ENCODE measurements at places on chromosomes 6 and 20.

DNA sequence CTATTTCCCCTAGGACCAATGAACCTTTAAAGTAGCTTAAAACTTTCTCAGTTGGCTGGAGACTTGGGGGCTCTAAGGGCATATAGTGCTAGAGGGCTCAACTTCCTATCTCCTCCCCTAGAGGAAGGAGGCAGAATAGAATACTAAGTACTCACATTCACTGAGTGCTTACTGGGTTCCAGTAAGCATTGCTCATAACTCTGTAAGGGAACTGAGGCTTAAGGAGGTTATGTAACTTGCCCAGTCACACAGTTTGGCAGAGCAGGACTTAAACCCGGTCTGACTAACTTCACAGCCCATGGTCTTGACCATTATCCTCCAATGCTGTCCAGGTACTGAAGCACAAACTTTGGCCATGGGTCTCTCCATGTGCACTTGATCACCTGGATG lies 12.5 kb downstream of the SESN1 start:
- DNase-seq: no peak

- no peak for DNase-seq
Observed at GRCh38 chr6:42704251-42704936, 18.0 kb downstream of the PRPH2 start.

DNA sequence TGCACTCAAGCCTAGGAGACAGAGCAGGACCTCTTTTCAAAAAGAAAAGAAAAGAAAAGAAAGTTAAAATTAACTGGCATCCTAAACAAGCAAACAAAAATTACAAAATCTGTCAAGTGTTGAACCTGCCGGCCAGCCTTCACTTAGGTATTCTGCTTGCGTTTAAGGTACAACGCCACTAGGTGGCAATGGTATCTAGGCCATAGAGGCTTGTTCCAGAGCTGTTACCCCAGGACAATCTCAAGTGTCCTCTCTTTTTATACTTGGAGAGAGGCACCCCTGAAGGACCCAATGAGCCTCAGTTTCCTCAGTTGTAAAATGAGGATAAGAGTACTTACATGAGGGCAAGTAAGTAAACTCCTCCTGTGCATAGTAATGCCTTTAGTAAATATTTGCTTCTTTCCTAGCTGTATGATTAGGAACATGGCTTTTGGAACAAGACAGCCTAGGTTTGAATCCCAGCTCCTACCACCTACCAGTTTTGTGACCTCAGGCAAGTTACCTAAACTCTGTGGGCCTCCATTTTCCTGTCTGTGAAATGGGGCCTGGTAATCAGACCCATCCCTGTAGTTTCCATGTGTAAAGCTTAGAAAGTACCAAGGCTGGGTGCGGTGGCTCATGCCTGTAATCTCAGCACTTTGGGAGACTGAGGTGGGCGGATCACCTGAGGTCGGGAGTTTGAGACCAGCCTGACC lies 5.8 kb upstream of the PACSIN1 start:
- peak; percentile 69 for DNase-seq

DNA sequence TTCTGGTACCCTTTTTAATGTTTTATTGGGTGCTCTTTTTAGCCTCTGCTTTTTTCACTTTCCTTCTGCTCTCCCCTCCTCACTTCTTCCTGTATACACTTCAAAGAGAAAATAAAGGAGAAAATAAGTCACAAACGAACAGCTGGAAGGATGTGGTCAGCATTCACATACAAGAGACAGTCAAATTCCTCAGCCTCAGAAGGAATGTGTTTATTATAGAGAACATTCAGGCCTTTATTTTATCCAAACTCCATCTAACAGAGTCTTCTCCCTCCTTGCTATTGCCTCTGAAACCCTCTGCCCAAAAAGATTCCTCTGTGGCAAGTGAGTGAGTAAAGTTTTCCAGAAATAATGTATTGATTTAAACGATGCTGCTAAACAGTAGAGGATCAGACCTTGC lies 490.4 kb downstream of the FRK start:
- DNase-seq: no peak

DNA sequence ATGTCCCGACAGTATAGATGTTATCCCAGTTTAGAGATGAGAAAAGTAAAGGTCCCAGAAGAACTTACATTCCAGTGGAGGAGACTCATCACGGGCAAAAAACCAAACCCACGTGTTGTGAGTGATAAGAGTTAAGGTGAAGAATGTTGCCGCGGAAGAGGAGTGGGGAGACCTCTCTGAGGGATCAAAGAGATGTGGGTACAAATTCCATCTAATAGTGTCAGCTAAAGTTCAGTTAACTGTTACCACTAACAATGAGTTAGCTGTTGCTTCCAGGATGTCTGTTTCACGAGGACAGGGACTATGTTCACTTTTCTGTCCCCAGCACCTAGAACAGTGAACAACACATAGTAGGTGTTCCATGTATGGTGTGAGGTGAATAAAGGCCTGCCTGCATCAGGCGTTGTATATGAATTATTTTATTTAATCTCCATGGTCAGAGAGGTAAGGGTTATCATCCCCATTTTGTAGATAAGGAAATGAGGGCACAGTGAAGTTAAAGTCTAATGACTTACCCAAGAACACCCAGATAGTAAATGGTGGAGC lies 39.8 kb upstream of the RSPO4 start:
- no peak for DNase-seq

DNA sequence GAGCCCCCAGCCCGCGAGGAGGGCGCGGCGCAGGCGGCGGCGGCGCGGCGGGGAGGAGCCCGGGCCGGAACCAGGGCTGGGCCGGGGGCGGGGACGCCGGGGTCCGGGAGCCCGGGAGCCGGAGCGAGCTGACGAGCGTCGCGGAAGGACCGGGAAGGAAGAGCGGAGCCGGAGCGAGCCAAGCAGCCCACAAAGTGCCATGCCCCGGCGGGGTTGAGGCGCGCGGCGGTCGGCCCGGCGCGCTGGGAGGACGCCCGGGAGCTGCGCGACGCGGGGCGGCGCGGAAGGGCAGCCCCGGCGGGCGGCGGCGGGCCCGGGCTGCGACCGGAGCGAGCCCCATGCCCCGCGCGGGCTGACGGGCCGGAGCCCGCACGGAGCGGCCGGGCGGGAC lies 289 bp downstream of the FOXP4 start:
- DNase-seq: peak; percentile 53

GRCh38 chr6:147005499-147005898 lies 198.7 kb upstream of the STXBP5 start:
- DNase-seq: no peak

DNA sequence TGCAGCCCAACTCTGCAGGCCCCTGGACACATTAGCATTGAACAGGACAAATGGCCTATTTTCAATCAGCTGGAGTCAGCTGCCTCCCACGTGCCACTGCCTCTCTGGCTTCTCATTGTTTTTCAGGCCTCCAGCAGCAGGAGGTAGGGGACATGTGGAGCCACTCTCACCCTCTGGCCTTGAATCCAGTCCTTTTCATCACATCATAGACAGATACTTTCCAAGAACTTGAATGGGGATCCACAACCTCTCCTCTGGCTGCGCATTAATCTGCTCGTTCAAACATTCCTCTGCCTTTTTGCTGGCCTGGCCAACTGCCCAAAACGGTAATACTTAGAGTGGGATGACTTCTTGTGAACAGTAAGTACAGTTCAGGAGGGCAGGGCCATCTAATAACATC lies 592.3 kb downstream of the PKHD1 start:
- DNase-seq: no peak

DNA sequence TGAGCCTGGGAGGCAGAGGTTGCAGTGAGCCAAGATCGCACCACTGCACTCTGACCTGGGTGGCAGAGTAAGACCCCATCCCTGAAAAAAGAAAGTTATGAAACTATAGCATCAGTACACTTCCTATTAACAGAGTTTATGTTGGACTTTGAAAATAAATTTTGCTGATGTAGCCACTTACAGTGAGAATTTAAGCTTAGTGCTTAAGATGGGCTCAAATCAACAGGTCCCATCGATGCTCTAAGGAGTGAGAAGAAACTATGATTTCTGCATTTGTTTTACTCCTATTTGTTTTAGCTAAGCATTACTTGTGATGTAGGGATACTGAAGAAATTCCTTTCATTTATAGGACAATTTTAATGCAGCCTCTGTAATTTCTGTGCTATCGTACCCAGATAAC lies 93.3 kb upstream of the CLDN20 start:
- DNase-seq: no peak

GRCh38 chr6:151325075-151326050 lies 66.0 kb downstream of the ZBTB2 start:
- DNase-seq: peak; percentile 32

DNA sequence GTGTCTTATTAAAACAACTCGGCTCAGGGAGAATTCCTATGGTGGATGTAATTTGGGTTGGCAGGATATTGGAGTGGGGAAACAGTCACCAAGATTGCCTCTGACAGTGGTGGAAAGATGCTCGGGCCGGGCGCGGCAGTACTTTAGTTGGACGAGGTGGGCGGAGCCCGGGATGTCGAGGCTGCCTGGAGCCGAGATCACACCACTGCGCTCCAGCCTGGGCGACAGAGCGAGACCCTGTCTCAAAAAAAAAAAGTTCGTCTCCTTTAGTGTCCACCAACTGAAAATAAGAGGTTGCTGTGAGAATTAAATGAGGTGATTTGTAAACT lies 621 bp downstream of the NOL7 start:
- no peak for DNase-seq

DNA sequence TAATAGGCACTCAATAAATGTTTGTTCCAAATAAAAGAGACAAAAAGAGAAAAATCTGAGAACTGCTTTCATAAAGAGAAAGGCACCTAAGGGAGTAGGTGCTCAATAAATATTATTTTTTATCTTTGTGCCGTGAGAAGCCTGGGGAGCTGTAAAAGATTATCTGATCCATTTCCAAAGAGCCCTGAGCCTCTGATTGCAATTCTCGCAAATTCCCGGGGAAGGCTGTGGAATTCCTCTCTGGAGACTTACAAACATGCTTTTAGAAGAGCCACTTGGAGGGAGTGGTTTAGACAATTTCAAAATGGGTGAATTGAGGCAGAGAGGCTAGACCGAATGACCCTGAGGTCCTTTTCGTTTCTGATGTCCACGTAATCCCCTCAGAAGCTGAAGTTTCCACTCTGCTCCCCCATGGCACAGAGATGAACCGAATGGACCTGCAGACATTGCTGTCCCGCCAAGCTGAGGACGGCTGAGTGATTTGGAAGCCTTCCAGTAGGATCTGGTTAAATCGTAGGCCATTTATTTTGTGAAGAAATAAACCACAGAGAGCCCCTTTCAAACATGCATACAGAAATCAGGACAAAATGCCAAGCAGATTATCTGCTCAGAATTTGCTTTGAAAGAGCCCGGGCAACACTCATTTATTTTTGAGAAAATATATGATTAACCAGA lies 77.8 kb downstream of the PKHD1 start:
- DNase-seq: no peak

- no peak for DNase-seq
Observed at GRCh38 chr6:169638915-169639314, 62.9 kb downstream of the WDR27 start.

GRCh38 chr6:9192405-9192909 lies 757.1 kb upstream of the SLC35B3 start:
- no peak for DNase-seq

GRCh38 chr6:110329348-110329713 lies 28.8 kb downstream of the METTL24 start:
- no peak for DNase-seq

GRCh38 chr20:53124075-53124551 lies 152.0 kb downstream of the TSHZ2 start:
- DNase-seq: no peak

DNA sequence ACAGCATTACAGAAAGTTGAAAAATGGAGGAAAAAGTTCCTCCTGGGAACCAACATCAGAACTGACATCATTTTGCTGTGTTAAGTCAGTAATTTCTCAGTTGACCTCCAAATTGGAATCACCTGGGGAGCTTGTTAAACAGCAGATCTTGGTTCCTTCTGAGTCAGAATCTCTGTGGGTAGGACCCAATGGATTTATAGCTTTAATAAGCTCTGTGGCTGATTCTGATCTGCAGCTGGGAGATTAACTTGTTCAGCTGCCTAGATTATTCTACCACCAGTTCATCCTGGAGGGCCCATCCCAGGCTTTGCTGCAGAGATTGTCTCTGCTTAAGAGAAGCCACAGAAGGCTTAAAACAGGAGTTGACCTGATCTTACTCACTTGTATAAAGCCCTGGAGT lies 90.7 kb upstream of the POPDC3 start:
- no peak for DNase-seq

GRCh38 chr6:166330612-166331011 lies 11.7 kb downstream of the SFT2D1 start:
- no peak for DNase-seq

DNA sequence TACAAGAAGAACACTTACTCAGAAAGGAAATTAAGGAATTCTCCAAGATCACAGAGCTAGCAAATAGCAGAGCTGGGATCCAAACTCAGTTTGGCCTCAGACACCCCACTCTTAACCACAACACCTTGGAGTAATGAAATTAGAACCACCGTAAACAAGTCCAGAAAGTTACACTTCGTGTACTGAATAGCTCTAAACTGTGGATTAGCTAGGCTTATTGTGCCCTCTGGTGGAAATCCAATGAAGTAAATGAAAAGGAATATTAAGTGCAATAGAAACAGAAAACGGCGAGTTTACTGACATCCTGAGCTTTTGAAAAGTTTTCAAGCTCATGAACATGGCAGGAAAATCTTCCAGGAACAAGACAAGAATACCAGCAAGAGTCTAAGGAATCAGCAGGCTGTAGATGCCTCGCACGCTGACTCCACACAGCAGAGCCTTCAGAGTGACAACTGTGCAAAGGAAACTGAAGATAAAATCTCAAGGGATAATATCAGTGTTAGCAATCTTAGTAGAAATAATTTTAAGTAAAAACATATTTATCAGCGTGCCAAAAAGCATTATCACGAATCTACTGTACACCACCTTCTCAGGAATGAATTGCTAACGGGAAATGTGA lies 34.6 kb downstream of the FBXO5 start:
- DNase-seq: no peak

DNA sequence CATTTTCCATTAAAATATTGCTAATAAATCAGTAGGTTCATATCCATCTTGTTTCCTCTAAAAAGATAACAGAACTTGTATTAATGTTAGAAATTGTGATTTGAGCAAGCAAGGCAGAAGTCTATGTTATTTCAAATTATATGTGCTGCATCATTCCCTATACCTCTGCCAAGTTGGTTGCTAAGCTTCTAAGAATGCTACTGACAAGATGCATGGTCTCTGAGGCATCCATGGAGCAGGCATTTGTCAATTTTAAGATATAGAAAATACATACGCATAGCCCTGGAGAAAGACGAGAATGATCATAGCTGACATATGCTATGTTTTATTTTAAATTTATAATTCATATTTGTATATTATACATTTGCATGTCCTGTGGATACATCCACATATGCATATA lies 168.3 kb upstream of the THEMIS start:
- DNase-seq: no peak

DNA sequence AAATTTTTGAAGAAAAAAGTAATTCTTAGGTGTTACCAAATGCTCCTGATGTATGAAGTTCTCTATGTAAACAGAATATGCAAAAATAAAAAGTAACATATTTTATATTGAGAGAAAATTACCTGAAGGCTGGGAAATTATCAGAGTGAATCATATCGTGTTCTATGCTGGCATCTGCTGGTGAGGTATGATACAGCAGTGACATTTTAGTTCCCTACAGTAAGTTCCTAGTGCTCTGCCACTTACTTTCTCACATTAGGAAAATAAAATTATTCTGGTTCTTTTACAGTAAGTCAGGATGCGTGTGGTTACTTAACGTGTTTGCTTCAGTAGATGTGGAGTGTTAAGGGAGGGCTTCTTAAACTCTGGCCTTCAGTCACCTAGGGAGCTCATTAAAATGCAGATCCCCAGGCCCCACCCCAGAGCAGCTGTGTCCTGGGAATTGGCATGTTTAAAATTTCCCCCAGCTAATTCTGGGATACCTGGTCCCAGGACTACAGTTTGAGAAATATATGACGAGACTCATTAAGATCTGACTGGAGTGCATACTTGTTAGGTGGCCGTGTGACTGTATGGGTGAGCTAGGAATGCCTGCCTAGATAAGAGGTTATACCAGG lies 3.2 kb downstream of the ACTR5 start:
- no peak for DNase-seq

Measured in hematopoietic multipotent progenitor cell (in vitro differentiated cells).